Activated CD4-positive, alpha-beta T cell treated with anti-CD3 and anti-CD28 coated beads, Interleukin-2, amount 10 ng/mL, durations not matched to agents 7 days and 5 days (primary cell): ENCODE measurements at places on chromosomes 16 and 17. TPM values are rescaled to one million over a fixed set of nuclear protein-coding genes. Genes with fewer than 3 reads are reported as not detected.

FNDC8 gene
- total RNA-seq: not detected

CD7 gene
- 285 TPM for total RNA-seq

SIAH1 gene
- total RNA-seq: 13.7 TPM

RAB11FIP4 gene
- total RNA-seq: 34.4 TPM

PRSS21 gene
- total RNA-seq: 0.27 TPM

GCGR gene
- total RNA-seq: not detected

CES4A gene
- 28.9 TPM for total RNA-seq

DNAAF1 gene
- total RNA-seq: not detected

TMEM114 gene
- not detected for total RNA-seq

CMTM1 gene
- 12.3 TPM for total RNA-seq

GRCh38 chr16:4909825-4910224, 27.1 kb downstream of the PPL start:
- no peaks in the 10 kb centered on the region for H3K4me1 ChIP-seq
- DNase-seq: no peak
- H3K27me3 ChIP-seq: peaks cover 5% of the 10 kb centered on the region
- H3K36me3 ChIP-seq: no peaks in the 10 kb centered on the region
- no peak overlapping the region for H3K4me3 ChIP-seq

DNA sequence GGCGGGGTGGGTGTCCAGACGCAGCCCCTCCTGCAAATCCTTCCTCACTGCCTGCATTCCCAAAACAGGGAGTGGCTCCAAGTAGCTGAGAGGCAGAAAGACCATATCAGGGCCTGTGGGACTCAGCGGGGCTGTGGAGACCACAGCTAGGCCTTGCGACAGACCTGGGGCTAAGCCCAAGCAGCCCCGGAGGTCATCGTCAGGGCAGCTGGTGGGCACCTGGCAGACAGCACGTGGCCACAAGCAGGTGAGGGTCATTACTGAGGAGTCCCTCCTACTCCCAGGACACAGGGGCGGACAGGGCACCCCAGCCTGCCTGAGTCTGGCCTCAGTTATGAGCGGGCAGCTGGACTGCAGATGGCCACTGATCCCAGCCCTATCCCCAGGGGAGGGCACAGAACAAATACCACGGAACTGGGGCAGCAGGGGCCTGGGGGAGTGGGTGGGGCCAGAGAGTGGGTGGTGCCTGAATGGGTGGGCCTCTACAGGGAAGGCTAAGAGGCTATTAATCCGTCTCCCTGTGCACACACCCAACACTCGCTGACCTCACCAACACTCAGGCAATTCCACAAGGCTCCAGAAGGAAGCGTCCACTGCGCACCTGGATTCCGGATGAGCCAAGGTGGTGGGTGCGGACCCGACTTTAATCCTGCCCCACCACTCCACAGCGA, 8.5 kb downstream of the HS3ST6 start:
- no peaks in the 10 kb centered on the region for H3K4me1 ChIP-seq
- H3K4me3 ChIP-seq: no peak overlapping the region
- H3K27me3 ChIP-seq: no peaks in the 10 kb centered on the region
- DNase-seq: no peak

GRCh38 chr16:81708266-81709015, 70.7 kb upstream of the PLCG2 start:
- no peak overlapping the region for H3K4me3 ChIP-seq
- peaks cover 13% of the 10 kb centered on the region for H3K36me3 ChIP-seq
- no peak for DNase-seq
- H3K27ac ChIP-seq: no peak overlapping the region

GRCh38 chr17:71933306-71933705, 187.5 kb upstream of the SOX9 start:
- no peaks in the 10 kb centered on the region for H3K4me1 ChIP-seq
- no peak for DNase-seq
- no peaks in the 10 kb centered on the region for H3K36me3 ChIP-seq
- H3K27me3 ChIP-seq: no peaks in the 10 kb centered on the region

DNA sequence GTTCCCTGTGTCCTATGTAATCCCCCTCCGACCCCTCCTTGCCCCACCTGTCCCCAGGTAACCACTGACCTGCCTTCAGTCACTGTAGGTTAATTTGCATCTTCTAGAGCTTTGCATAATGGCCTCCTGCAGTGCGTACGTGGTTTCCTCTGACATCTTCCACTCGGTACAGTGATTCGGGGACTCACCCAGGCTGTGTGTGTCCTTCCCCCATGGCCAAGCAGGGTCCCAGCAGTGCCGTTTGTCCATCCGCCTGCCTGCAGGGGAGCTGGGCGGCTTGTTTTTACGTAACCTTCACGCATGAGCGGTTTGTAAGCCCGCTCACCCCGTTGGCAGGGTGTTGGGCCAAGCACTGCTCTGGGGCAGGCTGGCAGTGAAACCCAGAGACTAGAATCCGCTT, 7.9 kb downstream of the MAPK8IP3 start:
- H3K36me3 ChIP-seq: peaks cover 4% of the 10 kb centered on the region
- no peak for DNase-seq
- H3K27ac ChIP-seq: no peak overlapping the region
- H3K4me1 ChIP-seq: peaks cover 13% of the 10 kb centered on the region
- no peak overlapping the region for H3K4me3 ChIP-seq

GRCh38 chr16:23423496-23424049, 29.4 kb downstream of the COG7 start:
- DNase-seq: no peak
- no peak overlapping the region for H3K27ac ChIP-seq
- H3K4me1 ChIP-seq: no peaks in the 10 kb centered on the region
- peaks cover 13% of the 10 kb centered on the region for H3K36me3 ChIP-seq
- H3K27me3 ChIP-seq: no peaks in the 10 kb centered on the region

DNA sequence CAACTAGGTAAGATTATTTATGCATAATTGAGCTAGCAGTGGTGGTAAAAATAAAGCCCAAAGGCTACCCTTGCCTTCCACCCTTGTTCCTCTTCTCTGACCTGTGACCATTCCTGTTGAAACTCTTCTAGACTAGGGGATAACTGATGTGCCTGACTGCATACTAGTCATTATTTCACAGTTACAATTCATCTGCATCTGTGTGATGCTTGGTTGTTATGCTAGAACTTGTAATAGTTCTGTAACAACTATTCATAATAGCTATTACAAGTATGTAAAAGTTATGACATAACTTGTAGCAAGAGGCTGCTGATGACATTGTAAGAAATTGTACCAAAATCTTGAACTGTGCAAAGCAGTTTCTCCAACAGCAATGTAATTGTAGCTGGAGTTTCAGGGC, 2.4 kb upstream of the VAC14 start:
- H3K4me1 ChIP-seq: peaks cover 29% of the 10 kb centered on the region
- peaks cover 9% of the 10 kb centered on the region for H3K27me3 ChIP-seq
- no peaks in the 10 kb centered on the region for H3K36me3 ChIP-seq

DNA sequence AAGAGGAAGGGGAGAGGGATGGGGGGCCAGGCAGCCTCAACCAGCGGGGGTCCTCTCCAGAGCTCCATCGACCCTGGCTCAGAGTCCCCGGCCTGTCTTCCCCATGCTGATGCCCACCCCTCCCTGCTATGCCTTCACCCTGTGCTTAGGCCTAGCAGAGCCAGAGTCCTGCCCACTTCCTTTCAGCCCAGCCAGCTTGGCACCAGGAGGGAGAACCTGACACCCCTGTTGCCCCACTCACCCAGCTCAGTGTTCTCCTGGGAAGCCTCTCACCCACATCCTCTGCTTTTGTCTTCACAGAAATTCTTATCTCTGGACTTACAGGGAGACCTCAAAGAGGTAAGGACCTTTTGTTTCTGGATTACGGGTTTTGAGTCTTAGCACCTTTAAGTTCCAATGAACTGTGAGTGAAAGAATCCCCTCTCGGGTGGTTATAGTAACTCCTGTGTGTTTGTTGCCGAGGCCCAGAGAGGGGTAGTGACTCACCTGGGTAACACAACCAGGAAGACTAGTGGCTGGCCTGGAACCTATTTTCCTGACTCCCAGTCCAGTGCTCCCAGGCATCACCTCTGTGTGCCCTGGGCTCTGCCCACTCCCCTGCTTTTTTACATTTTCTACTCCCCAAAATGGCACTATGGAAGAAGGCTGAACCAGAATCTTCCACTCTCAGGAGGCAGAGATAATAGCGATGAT, 53.3 kb downstream of the CES1 start:
- no peaks in the 10 kb centered on the region for H3K4me1 ChIP-seq

- peaks cover 2% of the 10 kb centered on the region for H3K27me3 ChIP-seq
- no peaks in the 10 kb centered on the region for H3K36me3 ChIP-seq
- H3K4me3 ChIP-seq: no peak overlapping the region
- H3K27ac ChIP-seq: no peak overlapping the region
- peaks cover 6% of the 10 kb centered on the region for H3K4me1 ChIP-seq
- DNase-seq: no peak
Measured at GRCh38 chr16:66294507-66294906, 72.0 kb upstream of the CDH5 start.

GRCh38 chr16:84785843-84786581, 33.8 kb upstream of the CRISPLD2 start:
- H3K27ac ChIP-seq: no peak overlapping the region
- no peaks in the 10 kb centered on the region for H3K4me1 ChIP-seq
- H3K36me3 ChIP-seq: no peaks in the 10 kb centered on the region
- H3K27me3 ChIP-seq: no peaks in the 10 kb centered on the region
- no peak for DNase-seq

DNA sequence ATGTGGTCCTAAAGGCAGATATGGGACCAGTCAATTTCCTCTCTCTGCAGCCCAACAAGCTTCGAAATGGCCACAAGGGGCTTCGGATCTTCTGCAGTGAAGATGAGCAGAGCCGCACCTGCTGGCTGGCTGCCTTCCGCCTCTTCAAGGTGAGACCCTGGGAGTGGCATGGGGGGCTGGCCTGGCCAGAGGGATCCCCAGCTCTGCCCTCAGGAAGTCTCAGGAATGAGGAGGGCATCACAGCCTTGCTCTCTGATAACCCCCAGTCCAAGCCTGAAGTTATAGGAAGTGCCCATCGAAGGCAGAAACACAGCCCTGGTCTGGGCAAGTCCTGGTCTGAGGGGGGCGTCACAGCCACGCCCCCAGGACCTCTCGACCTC, 7.1 kb downstream of the GRB7 start:
- no peak overlapping the region for H3K27ac ChIP-seq
- DNase-seq: no peak
- no peaks in the 10 kb centered on the region for H3K27me3 ChIP-seq

DNA sequence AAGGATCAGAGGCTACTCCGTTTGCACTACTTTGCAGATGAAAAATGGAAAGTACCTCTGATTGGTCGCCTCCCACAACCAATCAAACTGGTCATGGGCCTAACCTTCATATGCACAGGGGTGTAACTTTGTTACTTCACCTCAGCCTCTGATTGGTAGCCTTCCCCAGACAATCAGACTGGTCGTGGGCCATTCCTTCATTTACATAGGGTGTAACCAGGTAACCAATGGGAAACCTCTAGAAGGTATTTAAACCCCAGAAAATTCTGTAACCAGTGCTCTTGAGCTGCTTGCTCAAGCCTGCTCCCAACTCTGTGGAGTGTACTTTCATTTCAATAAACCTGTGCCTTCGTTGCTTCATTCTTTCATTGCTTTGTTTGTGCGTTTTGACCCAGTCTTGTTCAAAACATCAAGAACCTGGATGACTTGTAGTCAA, 39.2 kb upstream of the USP22 start:
- H3K27ac ChIP-seq: no peak overlapping the region
- H3K27me3 ChIP-seq: peaks cover 16% of the 10 kb centered on the region
- H3K4me3 ChIP-seq: no peak overlapping the region
- H3K36me3 ChIP-seq: no peaks in the 10 kb centered on the region
- no peak for DNase-seq

DNA sequence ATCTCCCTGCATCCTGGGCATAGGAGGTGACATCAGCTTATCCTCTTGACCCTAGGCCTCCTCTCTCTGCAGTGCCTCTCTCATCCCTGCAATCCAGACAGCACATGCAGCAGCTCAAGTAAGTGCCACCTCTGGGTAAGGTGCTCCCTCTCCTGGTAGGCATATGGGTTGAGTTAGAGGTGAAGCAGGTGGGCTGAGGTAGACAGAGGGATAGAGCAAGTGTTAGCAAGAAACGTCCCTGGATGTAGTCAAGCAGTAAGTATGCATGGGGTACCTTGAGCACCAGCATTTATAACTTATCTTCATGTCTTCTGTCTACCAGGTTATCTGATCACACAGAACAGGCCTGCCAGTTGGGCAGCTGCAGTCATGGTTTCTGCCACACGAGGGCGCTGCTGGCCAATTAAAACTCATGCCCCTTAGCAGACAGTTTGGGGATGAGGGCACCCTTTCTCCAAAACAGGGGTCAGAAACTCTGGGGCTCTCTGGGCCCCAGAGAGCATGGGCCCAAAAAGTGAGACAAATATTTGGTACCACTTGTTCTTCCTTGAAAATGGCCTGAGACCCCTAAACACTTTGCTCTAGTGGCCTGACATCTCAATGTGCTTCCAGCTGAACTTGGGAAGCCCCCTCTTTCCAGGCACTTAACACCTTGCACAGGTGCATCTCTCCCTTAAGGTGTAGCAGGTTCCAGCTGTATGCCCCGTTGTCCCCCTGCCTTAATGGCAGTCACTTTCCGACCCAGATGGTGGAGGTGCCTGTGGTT, 59.8 kb downstream of the NEUROD2 start:
- H3K27me3 ChIP-seq: no peaks in the 10 kb centered on the region
- H3K4me3 ChIP-seq: no peak overlapping the region
- DNase-seq: peak; percentile 74
- H3K27ac ChIP-seq: no peak overlapping the region
- no peaks in the 10 kb centered on the region for H3K4me1 ChIP-seq

GRCh38 chr17:77708049-77708448, 250.5 kb upstream of the TNRC6C start:
- no peaks in the 10 kb centered on the region for H3K4me1 ChIP-seq
- H3K36me3 ChIP-seq: peaks cover 7% of the 10 kb centered on the region
- DNase-seq: no peak
- no peak overlapping the region for H3K4me3 ChIP-seq
- H3K27ac ChIP-seq: no peak overlapping the region

DNA sequence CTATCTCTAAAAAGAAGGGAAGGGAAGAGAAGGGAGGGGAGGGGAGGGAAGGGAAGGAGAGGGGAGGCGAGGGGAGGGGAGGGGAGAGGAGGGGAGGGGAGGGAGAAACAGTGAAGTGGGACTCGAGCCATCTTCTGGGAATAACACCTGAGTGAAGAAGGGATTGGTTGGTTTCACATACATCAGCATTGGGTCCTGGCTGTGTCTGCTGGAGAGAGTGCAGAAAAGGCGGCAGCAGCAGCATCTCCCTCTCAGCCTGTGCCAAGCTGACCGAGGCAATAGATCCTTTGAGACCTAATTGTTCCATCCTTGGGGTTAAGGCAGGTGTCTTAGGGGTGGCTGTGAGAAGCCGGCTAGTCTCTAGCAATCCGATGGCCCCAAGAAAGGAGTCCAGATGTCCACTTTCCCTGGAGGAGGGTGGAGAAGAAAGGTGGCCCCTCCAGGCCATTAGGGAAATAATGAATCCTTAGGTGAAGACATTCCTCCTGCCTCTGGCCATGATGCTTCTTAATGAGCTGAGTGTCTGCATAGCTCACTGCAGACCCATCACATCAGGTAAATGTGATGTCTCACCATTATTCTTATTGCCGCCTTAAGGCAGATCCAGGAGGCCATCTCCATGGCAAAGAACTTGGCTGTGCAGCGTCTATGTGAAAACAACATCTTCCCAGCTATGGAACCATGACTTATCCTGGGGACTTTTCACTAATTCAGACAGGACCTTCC, 71.6 kb downstream of the WIPI1 start:
- H3K27ac ChIP-seq: no peak overlapping the region
- H3K27me3 ChIP-seq: no peaks in the 10 kb centered on the region
- H3K4me1 ChIP-seq: peaks cover 29% of the 10 kb centered on the region
- no peaks in the 10 kb centered on the region for H3K36me3 ChIP-seq

GRCh38 chr16:57966204-57966771, 4.6 kb downstream of the CNGB1 start:
- DNase-seq: no peak
- no peak overlapping the region for H3K4me3 ChIP-seq
- H3K27ac ChIP-seq: no peak overlapping the region
- H3K27me3 ChIP-seq: peaks cover 3% of the 10 kb centered on the region

- no peak overlapping the region for H3K4me3 ChIP-seq
- DNase-seq: no peak
- H3K36me3 ChIP-seq: peaks cover 36% of the 10 kb centered on the region
- peak overlapping the region; percentile 7 for H3K27ac ChIP-seq
Measured at GRCh38 chr16:20814784-20815183, 8.5 kb downstream of the REXO5 start.
